ENCODE measurements at places on chromosomes 3 and 15.

- DNase-seq, result no peak
Observed at GRCh38 chr15:44532689-44533088, 4.3 kb upstream of the EIF3J start.

DNA sequence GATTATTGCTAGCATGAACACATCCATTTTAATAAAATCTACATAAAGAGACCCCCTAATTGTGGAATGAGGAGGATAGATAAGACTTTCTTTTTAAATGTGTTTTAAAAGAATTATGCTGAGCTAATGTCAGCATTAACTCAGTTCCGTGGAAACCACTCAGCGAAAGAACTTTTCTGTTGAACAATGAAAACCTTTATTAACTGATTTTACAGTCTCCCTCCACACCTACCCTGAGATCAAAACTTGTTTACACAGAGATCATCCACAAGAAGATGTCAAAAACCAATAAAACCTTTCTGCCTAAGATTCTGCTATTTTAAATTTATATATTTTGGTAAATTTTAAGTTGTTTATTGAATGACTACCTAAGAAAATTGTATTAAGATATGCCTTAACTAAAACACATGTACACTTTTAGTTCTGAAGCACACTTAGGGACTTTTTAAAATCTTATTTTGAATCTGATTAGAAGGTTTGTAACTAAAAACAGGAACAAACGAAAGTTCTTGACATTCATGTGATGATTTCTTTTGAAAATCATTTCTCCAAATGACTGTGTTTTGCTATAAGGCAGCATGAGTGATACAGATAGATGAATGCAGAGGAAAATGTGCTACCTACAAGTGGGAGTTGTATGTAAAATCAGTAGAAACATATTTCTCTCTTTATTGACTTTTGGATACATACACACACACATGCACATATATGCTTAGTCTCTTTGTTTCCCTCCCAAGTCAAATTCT, 369.0 kb downstream of the UNC13C start:
- no peak for DNase-seq

DNA sequence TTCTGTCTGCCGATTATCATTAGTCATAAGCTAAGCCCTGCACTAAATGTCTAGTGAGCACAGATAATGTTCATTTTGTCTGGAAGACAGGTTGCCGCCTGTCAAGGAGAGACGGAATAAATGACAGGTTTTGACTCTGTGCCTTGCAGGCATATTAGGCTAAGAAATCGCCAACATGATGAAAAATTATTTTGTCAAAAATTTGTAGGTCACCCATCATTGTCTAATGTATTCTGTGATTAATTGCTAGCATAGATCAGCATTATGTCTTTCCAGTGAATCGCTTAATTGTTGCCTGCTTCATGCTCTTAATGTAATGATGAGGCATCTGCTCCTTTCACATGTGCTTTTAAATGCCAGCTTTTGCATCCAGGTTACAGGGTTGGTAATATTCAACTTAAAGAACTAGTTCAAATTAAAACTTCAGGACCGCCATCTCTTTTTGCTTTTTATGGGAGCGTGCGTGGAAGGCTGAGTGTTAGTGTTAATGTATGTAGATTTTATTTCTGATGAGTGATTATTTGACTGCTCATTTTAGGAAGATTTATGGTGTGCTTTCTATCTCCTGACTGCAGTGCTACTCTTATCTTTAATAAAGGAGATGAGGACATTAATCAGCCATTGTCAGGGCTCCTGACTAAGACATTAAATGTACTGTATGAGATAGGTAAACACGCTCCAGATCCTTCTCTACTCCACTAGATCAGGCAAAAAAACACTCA, 120.8 kb upstream of the MEIS2 start:
- DNase-seq, result no peak

DNA sequence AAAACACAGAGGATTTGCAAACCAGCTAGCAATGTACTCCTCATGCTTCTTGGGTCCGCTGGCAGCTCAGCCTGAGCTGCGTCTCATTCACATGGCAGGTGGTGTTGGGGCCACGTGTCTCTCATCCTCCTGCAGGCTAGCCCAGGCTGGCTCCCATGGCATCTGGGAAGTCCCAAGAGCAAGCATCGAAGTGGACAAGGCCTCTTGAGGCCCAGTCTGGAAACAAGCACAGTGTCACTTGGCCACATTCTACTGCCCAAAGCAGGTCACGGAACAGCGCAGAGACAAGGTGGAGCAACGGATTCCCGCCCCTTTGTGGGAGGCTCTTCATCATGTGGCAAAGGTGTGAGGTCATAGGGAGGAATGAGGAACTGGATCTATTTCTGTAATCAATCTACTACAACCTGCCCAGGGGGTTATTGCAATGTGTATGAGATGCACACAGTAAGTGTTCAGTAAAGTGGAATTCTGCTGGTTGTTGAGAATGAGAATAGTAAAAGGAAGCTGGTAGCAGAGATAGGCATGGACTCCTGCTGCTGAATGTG, 128.3 kb downstream of the TPRA1 start:
- no peak for DNase-seq

DNA sequence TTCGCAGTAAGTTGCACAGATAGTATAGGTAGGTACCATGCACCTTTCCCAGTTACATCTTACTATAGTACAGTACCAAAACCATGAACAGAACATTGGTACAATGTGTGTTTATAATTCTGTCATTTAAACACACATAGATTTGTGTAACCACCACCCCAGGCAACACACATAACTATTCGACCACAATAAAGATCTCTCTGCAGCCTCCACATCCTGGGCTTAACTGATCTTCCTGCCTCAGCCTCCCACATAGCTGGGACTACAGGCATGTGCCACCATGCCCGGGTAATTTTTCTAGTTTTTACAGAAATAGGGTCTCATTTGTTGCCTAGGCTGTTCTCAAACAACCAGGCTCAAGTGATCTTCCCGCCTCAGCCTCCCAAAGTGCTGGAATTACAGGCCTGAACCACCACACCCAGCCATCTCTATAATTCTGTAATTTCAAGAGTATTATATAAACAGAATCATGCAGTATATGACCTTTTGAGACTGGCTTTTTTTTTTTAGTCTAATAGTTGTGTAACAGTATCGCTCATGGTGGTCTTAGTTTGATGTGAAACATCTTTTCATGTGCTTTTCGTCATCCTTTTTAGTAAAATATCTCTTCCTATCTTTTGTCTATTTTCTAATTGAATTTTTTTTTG, 13.3 kb upstream of the TMF1 start:
- no peak for DNase-seq

GRCh38 chr3:187041362-187042307, 97.7 kb downstream of the RPL39L start:
- no peak for DNase-seq

GRCh38 chr3:10285272-10286132, 7.2 kb downstream of the GHRL start:
- no peak for DNase-seq

DNA sequence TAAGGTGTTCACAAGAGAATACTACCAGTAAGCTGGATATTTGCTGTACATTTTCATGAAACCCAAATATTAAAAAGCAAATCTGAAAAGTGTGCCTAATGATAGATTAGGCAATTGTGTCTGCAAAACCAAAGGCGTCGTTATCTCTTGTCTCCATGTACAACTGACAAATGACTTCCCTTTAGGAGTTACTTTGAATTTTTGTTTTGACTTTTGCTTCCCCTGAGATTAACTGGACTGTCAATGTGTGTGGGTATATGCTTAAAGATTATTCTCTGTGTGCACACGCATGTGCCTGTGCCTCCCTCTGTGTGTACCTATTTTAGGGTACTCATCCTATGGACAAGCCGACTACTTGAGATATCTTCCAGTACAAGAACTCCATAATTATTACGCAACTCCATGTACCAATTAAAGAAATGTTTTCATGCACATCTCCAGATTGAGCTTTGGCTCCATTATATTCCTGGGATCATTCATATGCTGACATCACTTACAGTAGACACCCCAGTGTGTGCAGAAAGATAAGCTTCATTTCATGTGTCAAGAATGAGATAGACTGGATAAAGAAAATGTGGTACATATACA, 431.2 kb upstream of the ADAMTS9 start:
- DNase-seq, result no peak

- DNase-seq, result peak; percentile 71
Observed at GRCh38 chr3:149657321-149657925, 402 bp downstream of the WWTR1 start.

GRCh38 chr3:143514874-143515273, 333.4 kb downstream of the SLC9A9 start:
- DNase-seq, result no peak

GRCh38 chr3:194584866-194585265, 48.4 kb downstream of the TMEM44 start:
- DNase-seq, result no peak

DNA sequence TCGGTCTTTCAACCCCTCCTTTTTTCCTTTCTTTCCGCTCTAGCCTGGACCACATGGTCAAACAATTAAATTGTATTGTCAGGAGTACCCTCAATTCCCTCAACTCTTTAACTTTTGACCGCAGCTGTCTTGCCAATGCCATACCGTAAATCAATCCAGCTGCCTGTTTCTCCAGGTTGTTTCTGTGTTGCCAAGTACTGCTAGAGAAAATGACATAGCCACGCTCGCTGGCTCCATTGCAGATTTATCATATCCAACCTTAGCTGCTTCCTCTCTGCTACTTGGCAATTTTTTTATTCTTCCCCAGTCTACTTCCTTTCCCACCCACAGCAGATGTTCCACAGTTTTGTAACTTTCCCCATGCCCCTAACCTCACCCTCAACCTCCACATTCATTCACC, 60.0 kb downstream of the ZNF385D start:
- DNase-seq, result no peak

- DNase-seq, result no peak
Observed at GRCh38 chr3:484341-484740, 287.8 kb downstream of the CHL1 start.

- no peak for DNase-seq
Observed at GRCh38 chr15:22237891-22238275, 157.6 kb downstream of the OR4M2 start.

- no peak for DNase-seq
Observed at GRCh38 chr15:73909651-73910050, 16.6 kb upstream of the LOXL1 start.

DNA sequence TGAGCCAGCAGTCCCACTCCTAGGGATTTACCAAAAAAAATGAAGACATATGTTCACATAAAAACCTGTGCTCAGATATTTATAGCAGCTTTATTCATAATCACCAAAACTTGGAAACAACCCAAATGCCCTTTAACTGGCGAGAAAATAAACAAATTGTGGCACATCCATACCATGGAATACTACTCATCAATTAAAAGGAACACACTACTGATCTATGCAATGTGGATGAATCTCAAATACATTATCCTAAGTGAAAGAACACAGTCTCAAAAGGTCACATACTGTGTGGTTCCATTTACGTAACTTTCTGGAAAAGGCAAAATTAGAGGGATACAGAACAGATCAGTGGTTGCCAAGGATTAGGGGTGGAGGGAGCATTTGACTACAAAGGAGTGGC, 394.5 kb downstream of the SHQ1 start:
- DNase-seq, result no peak

DNA sequence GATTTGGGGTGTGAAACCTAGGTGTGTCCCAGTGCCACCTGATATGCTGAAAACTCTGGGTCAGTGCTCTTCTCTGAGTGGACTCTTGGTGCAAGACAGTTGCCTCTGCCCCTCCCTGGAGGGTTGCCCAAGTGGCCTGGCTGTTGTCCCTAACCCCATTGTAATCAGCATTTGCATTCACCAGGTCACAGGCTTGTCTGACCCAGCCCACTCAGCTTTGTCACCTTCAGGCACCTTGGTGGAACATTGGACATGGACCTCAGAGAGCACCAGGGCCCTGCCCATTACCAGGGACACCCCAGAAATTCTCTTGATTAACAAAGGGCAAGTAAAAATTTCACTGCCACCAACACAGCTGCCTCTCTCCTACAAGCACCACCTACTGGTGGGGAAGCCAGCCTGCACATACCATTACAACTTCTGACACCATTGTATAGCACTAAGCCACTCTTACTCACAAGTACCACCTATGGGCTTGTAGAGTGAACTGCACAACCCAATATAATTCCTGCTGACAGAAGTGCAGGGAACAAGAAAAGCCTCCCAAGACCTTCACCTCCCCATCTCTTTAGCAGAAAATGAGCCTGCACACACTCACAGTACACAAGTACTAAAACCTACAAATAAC, 324.6 kb downstream of the EPHA6 start:
- no peak for DNase-seq

GRCh38 chr3:51684971-51685751, 14.1 kb downstream of the TEX264 start:
- no peak for DNase-seq

- DNase-seq, result no peak
Observed at GRCh38 chr3:158846803-158847451, 45.1 kb downstream of the MFSD1 start.

DNA sequence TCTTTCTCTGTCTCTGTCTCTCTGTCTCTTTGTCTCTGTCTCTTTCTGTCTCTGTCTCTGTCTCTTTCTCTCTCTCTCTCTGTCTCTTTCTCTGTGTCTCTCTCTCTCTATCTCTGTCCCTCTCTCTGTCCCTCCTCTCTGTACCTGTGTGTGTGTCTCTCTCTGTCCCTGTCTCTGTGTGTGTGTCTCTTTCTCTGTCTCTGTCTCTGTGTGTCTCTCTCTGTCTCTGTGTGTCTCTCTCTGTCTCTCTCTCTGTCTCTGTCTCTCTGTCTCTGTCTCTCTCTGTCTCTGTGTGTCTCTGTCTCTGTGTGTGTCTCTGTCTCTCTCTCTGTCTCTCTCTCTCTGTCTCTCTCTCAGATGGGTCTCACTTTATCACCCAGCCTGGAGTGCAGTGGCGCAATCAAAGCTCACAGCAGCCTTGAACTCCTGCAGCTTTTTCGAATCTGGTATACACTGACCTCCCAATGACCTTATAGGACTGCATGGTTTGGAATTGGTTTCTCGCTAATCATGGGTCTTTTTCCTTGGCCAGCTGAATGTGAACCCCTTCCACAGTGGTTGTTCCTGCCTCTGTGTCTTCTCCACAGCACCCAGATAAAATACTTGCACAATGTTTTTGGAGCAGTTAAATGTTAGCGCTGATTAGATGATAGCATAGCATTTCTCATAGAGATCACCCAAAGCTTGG, 102.6 kb upstream of the KLHL25 start:
- no peak for DNase-seq

DNA sequence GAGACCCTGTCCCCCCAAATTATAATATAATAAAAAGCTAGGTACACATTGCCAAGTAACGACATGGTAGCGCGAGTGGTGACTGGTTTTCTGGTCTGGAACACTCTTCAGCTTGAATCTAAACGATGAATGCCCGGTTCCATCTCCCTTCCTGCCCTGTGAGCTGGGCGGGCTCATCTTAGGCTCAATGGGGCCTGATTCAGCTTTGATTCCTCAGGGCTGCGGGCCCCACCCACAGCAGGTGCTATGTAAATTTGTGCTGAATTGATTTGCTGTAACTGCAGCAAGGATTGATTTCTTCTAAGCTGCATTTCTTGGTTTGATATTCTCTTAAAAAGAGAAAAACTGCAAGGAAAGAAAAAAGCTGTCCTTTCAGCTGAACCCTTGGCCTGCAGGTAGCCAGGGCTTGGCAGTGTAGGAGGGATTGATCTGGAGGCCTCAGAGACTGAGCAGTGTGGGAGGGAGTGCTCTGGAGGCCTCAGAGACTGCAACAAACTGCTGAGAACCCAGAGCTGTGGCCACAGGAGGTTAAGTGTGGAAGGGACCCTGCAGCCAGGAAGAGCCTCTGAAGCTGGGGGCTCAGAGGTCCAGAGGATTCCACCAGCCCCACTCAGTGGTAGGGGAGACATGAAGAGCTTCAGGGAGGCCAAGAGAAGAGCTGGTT, 231.6 kb downstream of the XXYLT1 start:
- DNase-seq, result no peak

- DNase-seq, result no peak
Observed at GRCh38 chr3:21466476-21466875, 284.5 kb downstream of the ZNF385D start.

GRCh38 chr3:72246685-72247084, 461.7 kb upstream of the PROK2 start:
- no peak for DNase-seq
